ENCODE measurements at places on chromosomes 13 and 19. TPM values are rescaled to one million over a fixed set of nuclear protein-coding genes. Genes with fewer than 3 reads are reported as not detected.

GRCh38 chr13:33610438-33611120, 207.4 kb upstream of the RFC3 start:
- no peak for DNase-seq

GRCh38 chr13:69485991-69486592, 621.5 kb upstream of the ATXN8OS start:
- no peak for DNase-seq

DNA sequence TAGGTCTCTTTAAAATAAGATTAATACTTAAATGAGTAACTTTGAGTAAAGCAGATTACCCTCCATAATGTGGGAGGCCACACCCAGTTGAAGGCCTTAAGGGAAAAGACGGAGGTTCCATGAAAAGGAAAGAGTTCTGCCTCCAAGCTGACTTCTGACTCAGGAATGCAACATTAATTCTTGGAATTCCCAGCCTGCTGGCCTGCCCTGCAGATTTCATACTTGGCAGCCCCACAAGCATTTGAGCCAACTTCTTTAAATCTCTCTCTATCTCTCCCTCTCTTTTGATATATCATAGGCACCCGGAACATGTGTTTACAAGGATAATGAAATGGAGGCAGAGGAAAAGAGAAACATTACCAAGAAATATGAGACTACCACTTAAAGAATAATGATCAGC, 902.3 kb upstream of the MIR17HG start:
- no peak for DNase-seq

SIGLEC12 gene
- not detected for total RNA-seq

ZNF99 gene
- 0.08 TPM for total RNA-seq

CPT1C gene
- 0.96 TPM for total RNA-seq

- no peak for DNase-seq
Measured at GRCh38 chr19:35436477-35437405, 11.3 kb upstream of the FFAR2 start.

HIPK4 gene
- 0.47 TPM for total RNA-seq

- DNase-seq = no peak
Measured at GRCh38 chr13:112772539-112772909, 82.7 kb downstream of the ATP11A start.

- peak; percentile 55 for DNase-seq
Measured at GRCh38 chr19:46402725-46403124, 10.6 kb downstream of the CCDC8 start.

ZNF675 gene
- 25.8 TPM for total RNA-seq

ZIC2 gene
- total RNA-seq = not detected

FUT1 gene
- 2.0 TPM for total RNA-seq

DNA sequence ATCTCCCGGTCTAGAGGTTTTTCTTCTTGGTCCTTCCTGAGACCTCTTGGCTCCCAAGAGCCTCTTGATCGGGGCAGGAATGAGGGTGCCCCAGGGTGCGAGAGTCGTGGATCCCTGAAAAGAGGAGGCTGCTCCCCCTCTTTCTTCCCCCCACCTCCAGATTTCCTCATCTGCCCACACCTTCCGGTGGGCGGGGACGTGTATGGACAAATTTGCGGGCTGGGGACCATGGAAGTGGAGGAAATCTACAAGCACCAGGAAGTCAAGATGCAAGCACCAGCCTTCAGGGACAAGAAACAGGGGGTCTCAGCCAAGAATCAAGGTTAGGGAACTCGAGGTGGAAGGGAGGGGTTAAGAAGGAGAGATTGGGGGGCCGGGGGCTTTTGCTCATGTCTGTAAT, at the start of gene MCEMP1:
MCEMP1 (plus strand) TSS at position 237 of the 400 bp plus-strand sequence; CDS start at position 268, 31 bp downstream.
- DNase-seq = no peak

GRCh38 chr19:48628486-48629296, 8.5 kb downstream of the DBP start:
- no peak for DNase-seq

- DNase-seq = no peak
Measured at GRCh38 chr13:48038761-48039160, 1.2 kb downstream of the NUDT15 start.

GRCh38 chr13:109028624-109029023, 399.2 kb downstream of the MYO16 start:
- no peak for DNase-seq

LRP3 gene
- 15.4 TPM for total RNA-seq

DNA sequence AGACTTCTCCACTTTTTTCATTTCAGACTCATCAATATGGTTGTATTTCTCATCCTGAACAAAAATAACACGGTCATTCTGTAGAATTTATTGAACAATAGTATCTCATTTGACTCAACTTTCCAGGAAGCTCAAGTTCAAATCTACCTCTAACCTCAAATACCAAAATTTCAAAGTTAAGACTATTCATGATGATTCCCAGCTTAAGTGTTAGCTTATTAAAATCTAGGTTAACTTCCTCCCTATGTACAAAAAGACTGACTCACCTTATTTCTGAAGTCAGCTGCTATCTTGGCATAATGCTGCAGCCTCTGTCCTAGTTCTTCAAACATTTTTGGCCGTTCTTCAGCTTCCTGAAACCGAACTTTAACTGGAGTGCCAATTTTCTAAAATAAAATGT, 23.2 kb downstream of the HSPH1 start:
- no peak for DNase-seq

- no peak for DNase-seq
Measured at GRCh38 chr19:16938211-16938610, 49.4 kb downstream of the F2RL3 start.

GRCh38 chr19:39350156-39350555, 7.9 kb downstream of the SAMD4B start:
- no peak for DNase-seq

MCEMP1 gene
- total RNA-seq = not detected

POLR1D gene
- total RNA-seq = 148 TPM

DNA sequence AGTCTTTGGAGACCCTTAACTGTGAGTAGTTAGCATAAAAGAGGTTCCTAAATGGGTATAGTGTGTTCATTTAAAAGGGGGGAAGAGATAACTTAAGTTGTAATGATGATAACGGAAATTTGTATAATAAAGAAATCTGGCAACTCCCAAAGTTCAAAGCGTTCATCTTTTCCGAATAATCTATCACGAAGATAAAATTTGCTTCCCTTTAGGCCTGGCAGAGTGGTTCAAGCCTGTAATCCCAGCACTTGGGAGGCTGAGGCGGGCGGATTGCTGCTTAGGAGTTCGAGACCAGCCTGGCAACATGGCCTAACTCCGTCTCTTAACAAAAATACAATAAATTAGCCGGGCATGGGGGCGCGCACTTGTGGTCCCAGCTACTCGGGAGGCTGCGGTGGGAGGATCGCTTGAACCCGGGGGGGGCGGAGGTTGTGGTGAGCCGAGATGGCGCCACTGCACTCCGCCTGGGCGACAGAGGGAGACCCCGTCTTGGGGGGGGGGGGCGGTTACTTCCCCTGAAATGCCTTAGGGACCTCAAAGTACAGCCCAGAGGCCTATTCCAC, 934 bp downstream of the N4BP2L2 start:
- peak; percentile 74 for DNase-seq

- no peak for DNase-seq
Measured at GRCh38 chr13:21012211-21012610, 49.2 kb downstream of the LATS2 start.

DNA sequence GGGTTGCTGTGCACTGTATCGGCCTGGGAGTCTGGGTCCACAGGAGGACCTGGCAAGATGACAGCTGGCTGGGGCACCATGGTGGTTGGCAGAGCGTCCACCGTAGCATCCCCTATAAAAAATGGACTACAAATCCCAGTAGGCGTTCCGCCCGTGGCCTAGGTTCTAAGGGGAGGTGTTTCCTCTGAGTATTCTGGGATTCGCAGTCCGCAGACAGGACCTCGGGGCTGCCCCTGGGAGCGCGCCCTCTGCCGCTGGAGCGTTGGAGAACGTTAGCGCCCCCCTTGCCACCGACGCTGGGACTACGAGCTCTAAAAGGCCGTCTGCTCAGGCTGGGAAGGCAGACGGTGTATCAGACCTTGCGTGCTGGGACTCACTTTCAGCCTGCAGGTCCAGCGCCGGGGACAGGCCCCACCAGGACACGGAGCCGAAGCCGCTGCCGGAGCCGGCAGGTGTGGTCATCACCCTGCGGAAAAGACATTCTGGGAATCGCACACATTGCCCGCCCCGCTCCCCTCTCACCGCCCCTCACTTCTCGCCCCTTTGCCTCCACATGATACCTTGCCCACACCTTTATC, 372 bp downstream of the DNAAF3 start:
- no peak for DNase-seq

DNA sequence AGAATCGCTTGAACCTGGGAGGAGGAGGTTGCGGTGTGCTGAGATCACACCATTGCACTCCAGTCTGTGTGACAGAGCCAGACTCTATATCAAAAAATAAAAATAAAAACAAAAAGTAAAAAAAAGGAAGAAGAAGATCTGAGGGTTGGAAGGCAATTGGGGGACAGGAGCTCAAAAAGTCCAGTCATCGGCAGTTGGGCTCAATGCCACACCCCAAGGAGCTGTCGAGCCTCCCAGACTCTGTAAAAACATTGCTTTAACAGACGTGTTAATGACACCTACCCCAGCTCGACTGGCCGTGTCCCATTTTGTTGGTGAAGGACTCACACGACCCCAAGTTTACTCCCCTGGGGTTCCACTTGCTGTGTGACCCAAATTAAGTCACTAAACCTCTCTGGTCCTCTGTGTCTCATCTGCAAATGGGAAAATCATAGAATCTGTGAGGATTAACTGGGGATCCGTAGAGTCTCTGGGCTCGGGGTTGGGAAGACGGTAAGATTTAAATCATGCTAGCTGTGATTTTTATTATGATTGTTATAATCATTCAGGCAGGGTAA, 7.0 kb downstream of the GNA15 start:
- DNase-seq = no peak

DNA sequence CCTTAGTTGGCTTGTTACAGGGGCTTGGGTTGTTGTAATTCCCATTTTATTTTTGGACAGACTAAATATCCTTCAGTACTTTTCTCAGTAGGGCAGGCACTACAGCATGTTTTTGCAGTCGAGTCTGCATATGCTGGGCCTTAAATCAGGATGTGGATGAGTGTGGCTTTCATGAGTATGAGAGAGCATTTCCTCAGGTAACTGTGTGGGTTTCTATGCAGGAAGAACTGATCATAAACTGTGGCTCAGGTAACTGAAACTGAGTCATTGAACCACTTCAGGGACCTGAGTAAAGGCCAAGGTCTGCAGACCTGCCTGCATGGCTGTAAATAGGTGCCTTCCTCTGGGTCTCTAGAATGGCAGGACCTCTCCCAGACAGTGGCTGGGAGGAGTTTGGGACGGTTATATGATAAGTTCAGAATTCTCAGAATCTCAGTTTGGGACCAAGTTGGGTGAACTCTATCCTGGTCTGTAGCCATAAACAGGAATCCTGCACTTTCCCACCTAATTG, 112.1 kb downstream of the ZNF737 start:
- no peak for DNase-seq
